NCI-H2029 treated with DMSO at 0.1 percent for 48 hours (cell line): ENCODE measurements at places on chromosomes 4 and X.

DNA sequence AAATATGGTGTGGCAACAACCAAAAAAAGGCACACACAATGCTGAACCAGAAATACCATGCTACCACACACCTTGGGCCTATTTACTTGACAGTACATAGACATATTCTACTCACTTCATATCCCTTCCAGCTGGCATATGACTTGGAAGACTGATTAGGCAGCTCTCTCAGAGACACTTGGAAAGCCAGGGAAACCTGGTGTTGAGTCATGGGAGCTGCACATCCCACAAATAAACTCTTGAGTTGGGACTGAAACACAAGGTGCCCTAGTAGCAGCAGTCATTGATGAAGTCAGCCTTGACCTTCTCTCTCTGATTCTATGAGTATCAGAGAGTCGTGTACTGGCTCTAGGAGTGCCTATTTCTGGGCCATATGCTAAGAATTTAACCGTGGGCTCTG, 776.6 kb upstream of the LCORL start:
- no peak for DNase-seq

DNA sequence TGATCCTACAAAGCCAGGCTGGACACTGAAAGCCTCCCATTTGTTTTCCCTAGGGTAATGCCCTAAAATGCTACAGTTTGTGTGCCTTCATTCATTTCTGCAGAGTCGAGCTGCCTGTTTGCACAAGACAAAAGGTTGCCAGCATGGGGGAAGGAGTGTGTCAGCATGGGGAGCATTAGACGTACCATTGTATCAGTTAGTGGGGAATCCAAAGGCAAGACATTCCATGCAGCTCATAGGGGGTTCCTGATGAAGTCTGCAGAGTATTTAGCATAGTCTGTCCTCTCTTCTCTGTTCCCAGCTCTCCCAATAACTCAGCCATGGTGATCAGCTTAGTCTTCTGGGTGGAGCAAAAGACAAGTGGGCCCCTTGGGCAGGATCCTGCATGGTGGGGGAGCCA, 276.9 kb upstream of the PCDH7 start:
- DNase-seq: no peak

DNA sequence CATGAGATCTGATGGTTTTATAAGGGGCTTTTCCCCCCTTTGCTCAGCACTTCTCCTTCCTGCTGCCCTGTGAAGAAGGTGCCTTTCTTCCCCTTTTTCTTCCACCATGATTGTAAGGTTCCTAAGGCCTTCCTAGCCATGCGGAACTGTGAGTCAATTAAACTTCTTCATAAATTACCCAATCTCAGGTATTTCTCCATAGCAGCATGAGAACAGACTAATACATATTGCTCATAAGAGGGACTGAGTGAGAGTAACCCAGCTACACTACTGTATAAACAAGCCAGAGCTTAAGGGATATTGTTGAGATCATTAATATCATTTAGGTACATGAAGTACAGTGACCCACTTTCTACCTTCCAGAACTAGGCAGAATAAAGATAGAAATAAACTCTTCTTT, 102.9 kb downstream of the TEX13A start:
- DNase-seq: no peak

- no peak for DNase-seq
These were observed 58.5 kb downstream of the PRPS1 start for GRCh38 chrX:107686792-107687191.

DNA sequence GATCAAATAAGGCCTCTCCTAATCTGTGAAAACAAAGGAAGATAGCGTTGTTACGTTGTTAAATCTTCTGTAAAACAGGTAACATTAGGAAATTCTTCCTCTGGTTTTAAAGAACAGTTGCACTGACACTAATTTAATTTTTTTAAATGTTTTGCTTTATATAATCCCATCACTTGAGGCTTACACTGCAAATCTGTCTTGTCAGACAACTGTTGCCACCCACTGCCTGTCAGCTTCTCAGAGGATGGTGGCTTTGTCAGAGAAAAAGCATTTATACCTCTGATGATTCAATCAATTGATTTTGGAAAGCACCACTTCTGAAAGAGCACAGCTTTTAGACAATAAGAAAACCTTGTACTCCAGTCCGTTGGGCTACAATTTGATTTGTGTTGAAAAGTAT, 799.1 kb downstream of the FSTL5 start:
- no peak for DNase-seq

DNA sequence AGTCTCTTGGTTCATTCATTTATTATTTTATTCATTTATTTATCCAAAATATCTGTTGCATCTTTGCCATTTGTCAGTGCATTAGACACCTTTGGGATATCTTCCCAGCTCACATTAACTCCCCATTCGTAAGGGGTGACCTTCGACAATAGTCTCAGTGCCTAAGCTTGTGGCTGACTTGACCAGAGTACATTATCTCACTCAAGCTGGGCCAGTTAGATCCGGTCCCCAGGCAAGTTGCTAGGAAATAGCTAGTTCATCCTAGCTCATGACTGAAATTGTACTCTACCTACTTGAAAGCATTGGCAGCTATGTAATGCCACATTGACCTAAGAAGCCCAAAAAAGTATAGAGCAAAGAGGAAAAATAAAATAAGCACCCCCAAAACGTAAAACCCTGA, 165.3 kb downstream of the FBXO8 start:
- DNase-seq: no peak

GRCh38 chrX:145816601-145817315, 871 bp upstream of the SLITRK2 start:
- DNase-seq: no peak
